ENCODE measurements at places on chromosomes 13 and 19. TPM values are rescaled to one million over a fixed set of nuclear protein-coding genes. Genes with fewer than 3 reads are reported as not detected.

RFPL4AL1 gene
- 0.57 TPM for total RNA-seq

ZNF416 gene
- total RNA-seq, result 4.8 TPM

FREM2 gene
- 0.22 TPM for total RNA-seq

DNA sequence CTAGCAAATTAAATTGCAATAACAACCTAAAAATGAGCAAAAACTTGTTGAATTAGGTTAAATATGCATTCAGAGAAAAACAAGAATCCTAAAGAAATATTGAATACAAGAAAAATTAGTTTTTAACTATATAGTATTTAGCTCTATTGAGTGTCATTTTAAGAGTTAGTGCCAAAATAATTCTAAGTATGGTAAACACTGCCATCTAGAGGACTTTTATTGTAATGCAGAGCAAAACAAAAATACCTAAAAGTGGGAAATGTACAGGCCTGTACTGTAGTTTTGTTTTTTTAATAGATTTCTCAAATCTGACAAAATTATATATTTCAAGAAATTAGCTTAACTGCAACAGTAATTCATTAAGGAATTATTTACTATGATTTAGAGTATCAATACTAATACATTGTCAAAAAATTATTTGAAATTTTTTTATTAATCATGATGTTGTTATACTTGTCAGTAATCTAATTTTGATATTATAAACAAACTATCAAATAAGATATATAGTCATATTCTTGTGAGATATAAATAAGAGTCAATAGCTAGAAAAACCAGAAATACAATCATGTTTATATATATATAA, 8.2 kb upstream of the PCDH9 start:
- DNase-seq, result no peak

- DNase-seq, result no peak
These were observed 13.8 kb downstream of the METTL21C start for GRCh38 chr13:102680842-102681740.

DNA sequence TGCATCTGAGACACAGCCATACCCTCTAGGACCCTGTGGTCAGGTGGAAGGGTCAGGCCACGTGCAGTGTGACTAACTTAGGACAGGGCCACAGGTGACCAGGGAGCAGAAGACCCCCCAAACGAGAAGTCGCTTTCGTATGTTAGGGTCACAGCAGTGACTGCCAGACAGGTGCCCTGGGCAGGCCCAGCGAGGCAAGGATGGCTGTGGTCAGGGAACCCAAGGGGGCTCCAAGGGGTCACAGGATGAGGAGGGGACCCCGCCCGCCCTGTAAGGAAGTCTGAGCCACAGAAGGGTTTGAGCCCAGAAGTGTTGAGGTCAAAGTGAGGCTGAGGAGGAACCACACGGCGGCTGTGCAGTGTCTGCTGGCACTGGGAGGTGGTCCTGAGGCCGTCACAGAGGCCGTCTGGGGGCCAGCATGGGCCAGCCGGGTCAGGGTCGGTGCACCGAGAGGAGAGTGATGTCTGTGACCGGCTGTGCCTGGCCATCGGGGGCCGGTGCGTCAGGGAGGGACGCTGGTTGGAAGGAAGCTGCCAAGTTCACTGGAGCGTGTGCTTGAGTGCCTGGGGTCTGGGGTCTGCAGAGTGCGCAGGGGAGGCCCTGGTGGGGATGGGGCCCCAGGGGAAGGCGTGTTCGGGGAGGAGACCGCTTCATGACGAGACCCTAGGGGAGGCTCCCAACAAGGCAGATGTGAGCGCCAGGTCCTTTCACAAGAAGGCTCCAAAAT, 24.8 kb upstream of the TMEM255B start:
- no peak for DNase-seq

- DNase-seq, result no peak
These were observed 3.3 kb downstream of the ZNF350 start for GRCh38 chr19:51983361-51983760.

Data from cardiac septum (tissue), 1 donor.